DMS53 (cell line): ENCODE measurements at places on chromosomes 2 and 18.

DNA sequence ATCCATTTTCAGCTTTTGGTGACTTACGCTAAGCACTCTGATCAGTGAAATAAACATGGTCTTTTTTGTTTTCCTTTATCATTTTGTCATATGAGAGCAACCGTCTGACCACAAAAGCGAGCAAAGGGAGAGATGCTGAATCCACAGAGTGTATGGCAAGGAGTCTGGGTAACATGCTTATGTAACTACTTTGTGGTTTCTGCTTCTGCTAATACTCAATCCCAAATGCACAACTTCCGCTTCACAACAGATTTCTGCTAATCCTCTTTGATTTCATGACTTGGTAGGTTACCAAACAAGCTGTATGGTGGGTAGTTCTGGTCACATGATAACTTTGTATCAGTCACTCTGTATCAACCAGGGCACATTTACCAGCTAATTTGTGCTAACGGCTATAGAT is 908.4 kb upstream of the CRIM1 start:
- DNase-seq, result no peak

DNA sequence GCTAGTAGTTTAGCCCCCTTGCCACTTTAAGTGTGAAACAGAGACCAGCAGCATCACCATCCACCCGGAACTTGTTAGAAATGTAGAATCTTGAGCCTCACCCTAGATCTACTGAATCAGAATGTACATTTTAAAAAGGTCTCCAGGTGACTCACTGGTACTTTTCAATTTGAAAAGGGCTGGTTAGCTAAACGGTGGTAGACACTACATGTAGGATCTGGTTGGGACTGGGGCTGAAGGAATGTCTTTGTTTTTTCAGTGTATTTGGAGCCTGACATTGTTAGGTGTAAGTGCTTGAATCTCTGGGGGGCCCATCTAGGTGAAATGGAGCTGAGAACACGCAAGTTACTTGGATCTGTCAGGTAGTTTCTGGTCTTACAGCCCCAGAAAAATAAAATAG is 44.0 kb upstream of the XPO1 start:
- DNase-seq, result no peak

DNA sequence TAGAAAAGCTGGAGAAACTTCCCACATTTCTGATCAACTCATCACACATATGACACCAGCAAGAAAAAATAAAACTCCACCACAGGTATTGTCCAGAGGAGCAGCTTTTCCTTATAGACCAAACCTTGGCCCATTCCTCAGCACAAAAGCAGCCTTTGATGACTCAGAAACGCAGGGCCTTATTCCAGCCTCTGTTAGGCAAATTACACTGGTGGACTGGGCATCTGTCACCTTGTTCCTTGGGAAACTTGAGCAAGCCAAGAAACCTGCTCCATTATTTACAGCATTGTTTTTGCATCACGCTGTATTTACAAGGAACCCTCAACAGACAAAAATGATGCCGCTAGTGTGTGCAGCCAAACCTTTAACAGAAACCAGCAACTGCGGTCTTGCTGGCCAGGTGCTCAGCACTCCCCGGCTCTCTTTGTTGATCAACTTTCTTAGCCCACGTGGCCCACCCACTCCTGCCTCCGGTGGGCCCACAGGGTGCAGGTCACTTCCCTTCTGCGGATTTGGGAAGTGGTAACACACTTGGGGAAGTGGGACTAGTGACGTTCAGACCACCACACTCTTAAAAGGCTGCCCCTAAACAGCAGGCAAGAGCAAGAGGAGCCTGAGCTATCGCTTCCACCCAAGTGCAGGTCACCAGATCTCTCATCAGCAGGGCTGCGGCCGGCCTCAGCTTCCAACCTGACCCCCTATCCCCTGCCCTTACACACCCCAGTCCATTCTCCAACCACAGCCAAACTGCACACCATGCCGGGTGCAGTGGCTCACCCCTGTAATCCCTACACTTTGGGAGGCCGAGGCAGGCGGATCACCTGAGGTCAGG is 1.5 kb downstream of the AP1S3 start:
- peak; percentile 7 for DNase-seq

- DNase-seq, result no peak
These were observed 112.8 kb downstream of the CDC42EP3 start for GRCh38 chr2:37558623-37559022.

GRCh38 chr2:79994965-79995364 is 309.6 kb downstream of the LRRTM1 start:
- DNase-seq, result no peak

DNA sequence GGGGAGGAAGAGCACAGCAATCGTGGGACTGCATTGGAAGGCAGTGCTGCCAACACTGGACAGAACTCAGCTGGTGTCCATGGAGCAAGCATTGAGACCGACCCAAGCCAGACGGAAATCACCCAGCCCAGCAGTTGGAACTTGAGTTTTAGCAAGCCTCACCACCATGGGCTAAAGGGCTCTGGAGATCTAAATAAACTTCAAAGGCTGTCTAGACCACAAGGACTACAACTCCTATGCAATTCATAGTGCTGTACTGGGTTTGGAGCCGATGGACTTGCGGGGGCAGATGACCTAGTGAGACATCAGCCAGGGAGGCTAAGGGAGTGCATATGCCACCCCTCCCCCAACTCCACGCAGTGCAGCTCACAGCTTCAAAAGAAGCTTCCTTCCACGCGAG is 243.6 kb upstream of the SLC39A10 start:
- DNase-seq, result no peak

DNA sequence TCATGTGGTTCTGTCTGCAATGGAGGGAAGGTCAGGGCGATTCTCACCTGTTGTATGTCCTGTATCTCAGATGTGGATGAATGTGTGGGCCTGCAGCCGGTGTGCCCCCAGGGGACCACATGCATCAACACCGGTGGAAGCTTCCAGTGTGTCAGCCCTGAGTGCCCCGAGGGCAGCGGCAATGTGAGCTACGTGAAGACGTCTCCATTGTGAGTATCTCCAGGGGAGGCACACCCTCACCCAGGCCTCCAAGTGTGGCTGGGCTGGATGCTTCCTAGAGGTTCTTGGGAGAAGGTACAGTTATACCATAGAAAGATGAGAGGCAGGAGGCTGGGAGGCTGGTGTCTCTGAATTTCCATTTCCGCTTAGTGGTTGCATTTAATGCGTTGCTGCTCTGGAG is 46.9 kb downstream of the FBLN7 start:
- no peak for DNase-seq

GRCh38 chr2:57760381-57760801 is 286.2 kb upstream of the VRK2 start:
- DNase-seq, result peak; percentile 46

DNA sequence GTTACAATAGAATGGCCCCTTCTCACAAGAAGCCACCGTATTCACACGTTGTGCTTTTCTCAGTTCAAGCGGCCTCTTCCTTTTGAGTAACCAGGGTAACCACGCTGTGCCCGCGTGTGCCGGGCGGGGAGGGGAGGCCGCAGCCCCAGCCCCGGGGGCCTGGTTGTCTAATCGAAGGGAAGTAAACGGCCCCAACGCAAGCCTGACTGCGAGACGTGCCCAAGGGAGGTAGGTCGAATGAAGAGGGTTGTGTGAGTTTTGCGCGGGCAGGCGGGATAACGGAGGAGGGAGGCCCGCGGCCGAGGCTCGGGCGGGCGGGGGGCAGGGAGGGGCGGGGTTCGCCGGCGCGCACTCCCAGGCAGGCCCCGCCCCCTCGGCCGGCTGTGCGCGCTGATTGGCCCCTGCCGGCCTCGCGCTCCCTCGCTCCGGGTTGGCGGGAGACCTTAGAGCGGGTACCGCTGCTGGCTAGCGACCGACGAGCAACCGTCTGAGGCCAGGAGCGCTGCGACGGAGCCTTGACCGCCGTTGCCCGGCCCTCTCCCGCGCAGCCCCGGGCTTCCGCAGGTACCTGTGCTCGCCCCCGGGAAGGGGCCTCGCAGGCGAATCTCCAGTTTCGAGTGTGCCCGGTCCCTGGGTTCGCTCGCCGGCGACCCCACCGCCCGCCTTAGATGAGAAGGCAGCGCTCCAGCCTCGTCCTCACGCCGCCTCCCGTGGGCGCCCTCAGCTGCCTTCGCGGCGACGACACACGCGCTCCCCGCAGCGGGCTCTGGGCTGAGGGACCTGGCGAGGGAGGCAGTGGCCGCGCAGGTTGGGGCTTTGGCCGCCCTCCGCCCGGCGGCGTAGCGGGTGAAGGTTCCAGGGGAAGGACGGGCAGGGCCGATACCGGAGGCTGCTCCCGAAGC is at the start of gene SPDYA:
Gene SPDYA (plus strand): TSS at position 451 of the 902 bp plus-strand sequence. CDS start 5,181 bp downstream, outside the sequence.
- DNase-seq, result peak; percentile 93

- no peak for DNase-seq
These were observed 6.0 kb downstream of the LRATD1 start for GRCh38 chr2:14638488-14638887.

- peak; percentile 84 for DNase-seq
These were observed 1.1 kb downstream of the IGFBP5 start for GRCh38 chr2:216694082-216694825.

DNA sequence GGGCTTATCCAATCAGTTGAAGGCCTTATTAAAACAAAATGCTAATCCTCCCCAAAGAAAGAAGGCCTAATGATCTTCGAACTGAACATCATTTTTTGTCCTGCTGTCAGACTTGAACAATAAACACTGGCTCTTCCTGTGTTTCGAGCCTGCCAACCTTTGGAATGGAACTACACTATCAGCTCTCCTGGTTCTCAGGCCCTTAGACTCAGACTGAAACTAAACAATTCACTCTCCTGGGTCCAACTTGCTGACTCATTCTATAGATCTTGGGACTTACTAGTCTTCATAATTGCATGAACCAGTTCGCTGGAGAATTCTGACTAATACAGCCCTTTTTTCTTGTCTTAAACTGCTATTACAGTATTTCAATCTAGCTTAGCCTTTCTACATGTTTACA is 235.2 kb downstream of the LNPK start:
- DNase-seq, result peak; percentile 21

DNA sequence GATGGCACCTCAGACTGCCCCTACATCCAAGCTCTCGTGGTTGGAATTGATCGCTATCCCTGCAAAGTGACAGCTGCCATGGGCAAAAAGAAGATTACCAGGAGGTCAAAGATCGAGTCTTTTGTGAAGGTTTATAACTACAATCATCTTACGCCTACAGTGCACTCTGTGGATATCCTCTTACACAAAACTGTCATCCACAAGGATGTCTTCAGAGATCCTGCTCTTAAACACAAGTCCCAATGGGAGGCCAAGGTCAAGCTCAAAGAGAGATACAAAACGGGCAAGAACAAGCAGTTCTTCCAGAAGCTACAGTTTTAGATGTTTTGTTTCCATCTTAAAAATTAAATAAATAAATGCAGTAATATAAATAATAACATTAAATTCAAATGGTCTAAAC is 45.4 kb downstream of the INO80D start:
- DNase-seq, result no peak

GRCh38 chr2:11505652-11506610 is 27.9 kb upstream of the GREB1 start:
- DNase-seq, result peak; percentile 59

- no peak for DNase-seq
These were observed 2.7 kb upstream of the DCC start for GRCh38 chr18:52337276-52337675.

- peak; percentile 4 for DNase-seq
These were observed 298.9 kb downstream of the EIPR1 start for GRCh38 chr2:3078684-3079083.

GRCh38 chr18:10851824-10852319 is 297.5 kb downstream of the PIEZO2 start:
- peak; percentile 80 for DNase-seq

GRCh38 chr2:240254337-240255164 is 114.1 kb upstream of the OTOS start:
- DNase-seq, result no peak

GRCh38 chr2:74001121-74001520 is 16.4 kb downstream of the TET3 start:
- peak; percentile 34 for DNase-seq

DNA sequence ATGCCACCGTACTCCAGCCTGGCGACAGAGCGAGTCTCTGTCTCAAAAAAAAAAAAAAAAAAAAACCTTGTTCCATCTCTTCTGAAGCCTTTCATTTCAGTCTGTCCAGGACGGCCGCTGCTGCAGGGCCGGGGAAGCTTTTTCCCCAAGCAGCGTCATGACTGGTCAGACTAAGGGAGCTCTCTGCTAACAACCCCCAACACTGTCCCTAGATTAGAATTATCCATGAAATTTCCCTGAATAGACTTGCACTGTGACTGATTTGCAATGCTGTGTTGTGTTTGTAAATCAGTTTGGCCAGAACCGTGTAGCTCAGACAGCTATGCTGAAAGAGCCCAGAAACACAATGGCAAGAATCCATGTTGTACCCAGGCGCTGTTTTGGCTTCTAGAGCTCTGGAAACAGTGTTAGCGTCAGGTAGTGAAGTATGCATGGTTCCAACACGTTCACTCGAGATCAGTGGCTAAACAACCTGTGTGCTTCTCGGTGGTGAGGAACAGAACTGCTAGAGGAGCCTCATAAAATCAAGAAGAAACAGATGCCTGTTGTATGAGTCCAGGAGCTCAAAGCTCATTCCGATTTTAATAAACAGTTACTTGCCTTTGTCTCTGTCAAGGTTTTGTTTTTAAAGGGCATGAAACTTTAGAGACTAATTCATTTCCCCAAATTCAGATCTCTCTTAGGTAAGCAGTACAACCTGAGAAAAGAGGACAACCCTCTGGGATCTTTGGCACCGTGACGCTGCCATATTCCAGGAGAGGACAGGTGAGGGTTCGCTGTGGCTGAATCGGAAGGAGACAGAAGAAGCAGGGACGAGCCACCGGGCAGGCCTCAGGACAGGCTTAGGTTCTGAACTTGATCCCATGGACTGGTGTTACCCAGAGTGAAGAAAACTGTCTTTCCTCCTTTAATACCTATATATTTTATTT is 43.5 kb downstream of the GORASP2 start:
- peak; percentile 84 for DNase-seq

DNA sequence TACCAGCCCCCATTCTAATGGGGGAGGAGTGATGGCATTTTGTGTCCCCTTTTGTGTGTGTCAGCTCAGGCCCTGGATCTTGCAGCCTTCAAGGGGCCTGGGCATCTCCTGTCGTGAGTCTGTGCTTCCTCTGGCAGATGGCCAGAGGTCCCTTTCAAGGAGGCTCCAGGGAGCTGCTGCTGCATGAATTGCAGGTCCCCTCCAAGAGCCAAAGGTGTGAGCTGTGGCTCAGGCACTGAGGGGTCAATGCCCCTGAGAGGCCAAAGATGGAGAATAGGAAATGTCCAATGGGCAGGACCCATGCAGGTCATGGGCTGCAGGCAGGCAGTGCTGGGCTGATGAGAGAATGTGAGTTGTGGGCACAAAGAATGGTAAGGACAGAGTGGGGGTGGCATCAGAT is 10.4 kb downstream of the MAB21L4 start:
- no peak for DNase-seq

- DNase-seq, result no peak
These were observed 55.0 kb downstream of the EPB41L3 start for GRCh38 chr18:5488844-5489243.
